ENCODE measurements at places on chromosomes 1 and 21. TPM values are rescaled to one million over a fixed set of nuclear protein-coding genes. Genes with fewer than 3 reads are reported as not detected.

RIMKLA gene
- total RNA-seq = not detected

IL6R gene
- total RNA-seq = 8.0 TPM

TMEM234 gene
- 21.5 TPM for total RNA-seq

TMEM82 gene
- total RNA-seq = not detected

LCE3E gene
- not detected for total RNA-seq

GPR161 gene
- 13.8 TPM for total RNA-seq

EFNA3 gene
- total RNA-seq = 2.1 TPM

CYP4A22 gene
- total RNA-seq = not detected

FMN2 gene
- total RNA-seq = 11.2 TPM

CRABP2 gene
- total RNA-seq = 9.1 TPM

CFAP141 gene
- not detected for total RNA-seq

LY9 gene
- not detected for total RNA-seq

KRTAP27-1 gene
- not detected for total RNA-seq

LPAR3 gene
- total RNA-seq = 0.29 TPM

ABCG1 gene
- total RNA-seq = under 0.01 TPM

CD84 gene
- total RNA-seq = 0.29 TPM

CCDC24 gene
- total RNA-seq = 2.9 TPM

ANKRD45 gene
- total RNA-seq = not detected

DCDC2B gene
- total RNA-seq = not detected

SLAMF8 gene
- 0.36 TPM for total RNA-seq

CHRM3 gene
- total RNA-seq = 0.29 TPM

RCSD1 gene
- total RNA-seq = under 0.01 TPM

WLS gene
- 54.3 TPM for total RNA-seq

All from osteoblast (primary cell).